ENCODE measurements at places on chromosomes 11 and 22.

DNA sequence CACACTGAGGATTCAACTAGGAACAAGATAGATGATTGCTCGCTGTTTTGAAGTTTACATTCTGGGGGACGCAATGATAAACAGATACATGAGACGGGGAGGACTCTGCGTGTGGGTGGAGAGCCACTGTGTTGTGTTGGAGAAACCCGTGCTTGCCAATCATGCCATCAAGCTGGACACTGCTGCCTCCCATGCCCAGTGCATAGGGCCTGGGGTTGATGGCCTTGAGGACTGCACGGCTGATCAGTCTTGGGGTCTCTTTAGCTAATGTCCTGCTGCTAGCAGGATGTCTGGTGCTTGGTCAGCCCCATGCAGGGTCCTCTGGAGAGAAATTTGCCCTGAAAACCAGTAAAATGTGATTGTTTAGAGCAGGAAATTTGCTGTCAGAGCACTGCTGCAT is 221.2 kb upstream of the B3GAT1 start:
- ATAC-seq = no peak

DNA sequence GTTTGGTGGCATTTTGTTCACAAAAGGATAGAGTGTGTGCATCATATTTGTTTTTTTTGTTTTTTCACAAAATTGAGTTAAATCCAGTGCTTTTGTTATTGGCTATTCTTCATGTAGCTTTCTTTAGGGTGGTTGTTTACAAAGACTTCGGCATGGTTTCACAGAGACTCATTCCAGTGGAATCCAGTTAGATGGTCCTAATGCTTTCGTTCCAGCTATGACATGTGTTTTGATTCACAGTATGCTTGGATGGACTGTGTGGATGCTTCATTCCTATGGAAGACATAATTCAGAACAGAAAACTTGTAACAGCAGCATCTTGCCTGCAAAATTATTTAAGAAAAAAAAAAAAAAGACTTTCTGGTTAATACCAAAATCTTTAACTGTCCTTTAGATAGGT is 97.9 kb downstream of the PDHX start:
- no peak for ATAC-seq

GRCh38 chr11:130216221-130216550 is 56.6 kb downstream of the ST14 start:
- ATAC-seq = no peak

DNA sequence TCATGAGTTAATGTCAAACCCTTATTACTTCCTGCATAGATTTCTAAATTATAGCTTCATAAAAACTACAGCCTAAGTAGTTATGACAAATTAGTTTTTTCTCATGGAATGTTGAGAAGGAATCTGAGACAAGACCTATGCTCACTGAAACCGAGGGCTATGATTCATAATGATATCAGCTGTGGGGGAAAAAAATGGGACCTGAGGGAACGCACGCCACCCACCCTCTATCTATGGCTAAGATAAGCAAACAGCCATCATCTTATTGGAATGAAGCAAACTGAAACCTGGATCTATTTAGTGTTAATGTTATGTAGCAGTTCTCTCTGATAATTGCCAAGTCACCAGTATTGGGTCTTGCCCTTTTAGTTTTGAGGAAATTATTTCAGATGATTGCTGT is 906.9 kb upstream of the RAG2 start:
- no peak for ATAC-seq

GRCh38 chr11:6746086-6746618 is 25.6 kb downstream of the OR2AG2 start:
- ATAC-seq = peak; percentile 87

DNA sequence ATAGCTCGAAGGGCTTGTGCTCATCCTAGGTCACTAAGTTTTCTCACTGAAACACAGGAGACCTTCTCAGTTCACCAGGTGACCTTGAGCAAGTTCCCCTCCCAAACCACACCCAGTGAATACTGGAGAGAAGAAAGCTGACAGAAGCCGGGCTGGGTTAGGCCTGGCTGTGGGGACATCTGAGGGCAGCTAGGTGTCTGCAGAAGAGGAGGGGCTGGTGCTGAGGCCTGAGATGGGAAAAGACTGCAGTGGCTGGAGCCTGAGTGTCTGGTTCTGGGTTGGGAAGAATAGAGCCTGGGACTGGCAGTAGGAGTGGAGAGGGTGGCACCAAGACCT is 602 bp upstream of the INPP5J start:
- ATAC-seq = no peak

DNA sequence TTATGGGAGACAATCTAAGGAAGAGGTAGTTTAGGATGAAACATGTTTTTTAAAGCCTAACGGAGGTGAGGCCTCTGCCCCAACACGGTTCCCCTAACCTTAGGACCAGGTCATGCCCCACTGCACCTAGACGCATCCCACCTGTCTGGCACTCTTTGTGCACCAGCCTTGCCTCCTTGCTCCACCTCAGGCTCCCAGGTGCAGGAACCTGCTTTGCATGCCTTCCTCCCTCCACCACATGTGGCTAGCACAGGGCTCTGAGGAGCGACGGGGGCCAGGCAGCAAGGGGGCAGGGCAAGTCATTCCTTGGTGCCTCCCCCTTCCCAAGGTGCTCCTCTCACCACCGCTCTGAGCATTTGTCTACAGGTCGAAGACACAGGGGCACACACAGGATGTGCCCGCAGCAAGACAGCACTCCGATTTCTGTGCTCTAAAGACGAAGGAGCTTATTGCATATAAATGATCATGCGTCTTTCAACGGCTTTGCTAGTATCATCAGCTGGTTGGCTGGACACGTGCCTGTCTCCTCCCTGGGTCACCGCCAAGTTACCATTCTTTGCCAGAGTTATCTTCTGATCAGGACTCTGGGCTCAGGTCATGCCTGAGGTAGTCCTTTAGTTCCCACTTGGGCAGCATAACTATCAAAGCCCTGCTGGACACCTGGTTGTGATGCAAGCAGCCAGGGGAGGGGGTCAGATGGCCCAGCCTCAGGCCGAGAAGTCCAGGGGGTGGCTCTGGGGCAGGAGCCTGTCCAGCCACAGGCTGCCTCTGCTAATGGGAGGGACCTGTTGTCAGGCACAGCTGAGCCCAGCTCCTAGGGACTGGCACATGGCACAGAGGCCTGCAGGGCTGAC is 172.0 kb upstream of the NTM start:
- no peak for ATAC-seq

DNA sequence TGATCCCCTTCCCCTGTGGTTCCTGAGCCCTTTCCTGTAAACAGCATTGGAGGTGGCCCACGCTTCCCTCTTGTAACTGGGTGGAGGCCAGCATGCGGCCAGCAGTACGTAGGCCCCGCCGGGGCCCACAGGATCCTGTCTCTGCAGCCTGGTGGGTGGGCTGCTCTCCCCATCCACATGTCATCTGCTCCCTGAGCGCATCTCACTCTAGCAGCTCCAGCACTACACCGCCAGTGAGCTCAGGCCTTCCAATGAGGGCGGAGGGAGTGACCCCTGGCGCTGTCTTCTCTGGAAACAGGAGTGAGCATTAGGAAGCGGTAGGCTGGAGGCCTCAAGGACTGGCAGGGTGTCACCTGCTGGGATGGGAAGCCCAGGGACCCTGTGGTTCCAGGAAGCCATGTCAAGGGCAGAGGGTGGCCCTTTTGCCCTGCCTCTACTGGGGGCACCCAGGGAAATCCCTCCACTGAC is 363.9 kb downstream of the TBC1D22A start:
- no peak for ATAC-seq

GRCh38 chr11:93490996-93491618 is 52.1 kb downstream of the SMCO4 start:
- ATAC-seq = no peak

- no peak for ATAC-seq
Measured at GRCh38 chr22:24500277-24500820, 5.2 kb downstream of the UPB1 start.

- peak; percentile 79 for ATAC-seq
Measured at GRCh38 chr11:124069429-124070401, 28.6 kb upstream of the OR10G7 start.

GRCh38 chr22:23530766-23531282 is 49.3 kb downstream of the IGLL1 start:
- ATAC-seq = no peak

DNA sequence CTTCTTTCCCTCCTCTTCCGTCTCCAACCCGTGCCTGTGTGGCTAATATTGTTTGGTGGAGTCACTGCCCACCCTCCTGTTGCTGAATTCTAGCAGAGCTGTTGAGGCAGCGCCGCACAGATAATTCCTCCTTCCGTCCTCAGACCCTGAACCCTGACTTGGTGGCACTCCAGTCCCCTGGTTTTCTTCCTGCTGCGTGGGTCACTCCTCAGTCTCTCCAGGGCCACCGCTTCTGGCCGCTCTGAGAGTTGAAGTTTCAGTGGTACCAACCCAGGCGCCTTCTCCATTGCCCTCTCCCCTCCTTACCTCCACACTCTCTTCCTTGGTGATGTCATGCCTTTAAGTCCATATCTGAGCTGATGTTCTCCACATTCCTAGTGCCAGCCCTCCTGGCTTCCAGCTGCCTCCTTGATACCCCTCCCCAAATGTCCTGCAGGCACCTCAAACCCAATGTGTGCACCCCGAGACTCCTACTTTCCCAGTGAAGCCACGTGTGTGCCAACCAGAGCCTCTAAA is 54.5 kb upstream of the RASD2 start:
- ATAC-seq = no peak

- ATAC-seq = peak; percentile 35
Measured at GRCh38 chr11:705646-706438, at the start of gene EPS8L2. TSS of gene EPS8L2 (plus strand) at chr11:706231. CDS start at chr11:709408, 3,177 bp downstream.

GRCh38 chr22:30295576-30295975 is 6.3 kb upstream of the CASTOR1 start:
- no peak for ATAC-seq

GRCh38 chr11:2781408-2782274 is 81.8 kb upstream of the KCNQ1OT1 start:
- no peak for ATAC-seq

GRCh38 chr22:19395276-19395675 is 36.3 kb downstream of the HIRA start:
- ATAC-seq = no peak

DNA sequence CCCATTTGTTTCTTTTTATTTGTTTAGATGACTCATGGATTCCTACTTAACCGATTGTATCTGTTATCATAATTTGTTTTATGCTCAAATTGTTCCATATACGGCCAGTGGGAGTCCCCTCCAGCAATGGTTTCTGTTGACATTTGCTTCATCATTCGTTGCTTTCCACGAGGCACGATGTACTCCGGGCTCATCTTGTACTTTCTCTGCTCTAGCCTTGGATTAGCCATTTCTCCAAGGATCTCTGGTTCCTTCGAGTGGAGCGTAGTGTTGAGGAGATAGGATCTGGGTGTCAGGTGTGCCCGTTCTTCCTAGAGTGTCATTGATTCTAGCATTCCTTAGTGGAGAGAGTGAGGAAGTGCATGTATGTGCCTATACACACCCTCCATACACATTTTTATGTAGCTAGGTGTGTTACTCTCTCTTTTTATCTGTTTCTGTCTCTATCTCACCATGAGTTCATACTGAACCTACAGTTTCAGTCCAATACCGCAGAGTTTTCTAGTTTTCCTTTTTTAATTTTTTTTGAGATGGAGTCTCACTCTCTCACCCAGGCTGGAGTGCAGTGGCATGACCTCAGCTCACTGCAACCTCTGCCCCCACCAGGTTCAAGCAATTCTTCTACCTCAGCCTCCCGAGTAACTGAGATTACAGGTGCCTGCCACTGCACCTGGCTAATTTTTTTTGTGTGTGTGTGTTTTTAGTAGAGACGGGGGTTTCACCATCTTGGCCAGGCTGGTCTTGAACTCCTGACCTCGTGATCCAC is 31.4 kb downstream of the TECTA start:
- no peak for ATAC-seq

DNA sequence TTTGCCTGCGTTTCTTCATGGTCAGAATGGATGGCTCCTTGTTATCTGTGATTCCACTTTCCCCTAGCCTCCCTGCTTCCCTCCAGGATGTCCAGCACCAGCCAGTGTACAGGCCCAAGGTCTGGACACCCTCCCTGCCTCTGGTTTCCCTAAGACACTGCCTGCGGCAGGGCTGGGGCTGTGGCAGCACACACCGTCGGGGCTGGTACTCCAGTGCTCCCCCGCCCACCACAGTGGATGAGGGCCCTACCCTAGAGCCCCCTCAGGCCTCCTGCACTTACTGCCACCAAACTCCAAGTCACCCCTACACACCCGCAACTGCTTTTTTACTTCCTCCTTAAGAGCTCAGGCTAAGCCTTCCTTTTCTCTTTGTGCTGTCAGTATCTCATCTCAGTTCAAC is 28.9 kb downstream of the ZNF214 start:
- ATAC-seq = peak; percentile 52

GRCh38 chr11:64120951-64121569 is 44.9 kb downstream of the MACROD1 start:
- no peak for ATAC-seq

GRCh38 chr22:44032126-44032730 is 8.1 kb downstream of the PARVB start:
- no peak for ATAC-seq

GRCh38 chr11:15236559-15236958 is 121.8 kb downstream of the INSC start:
- ATAC-seq = no peak

DNA sequence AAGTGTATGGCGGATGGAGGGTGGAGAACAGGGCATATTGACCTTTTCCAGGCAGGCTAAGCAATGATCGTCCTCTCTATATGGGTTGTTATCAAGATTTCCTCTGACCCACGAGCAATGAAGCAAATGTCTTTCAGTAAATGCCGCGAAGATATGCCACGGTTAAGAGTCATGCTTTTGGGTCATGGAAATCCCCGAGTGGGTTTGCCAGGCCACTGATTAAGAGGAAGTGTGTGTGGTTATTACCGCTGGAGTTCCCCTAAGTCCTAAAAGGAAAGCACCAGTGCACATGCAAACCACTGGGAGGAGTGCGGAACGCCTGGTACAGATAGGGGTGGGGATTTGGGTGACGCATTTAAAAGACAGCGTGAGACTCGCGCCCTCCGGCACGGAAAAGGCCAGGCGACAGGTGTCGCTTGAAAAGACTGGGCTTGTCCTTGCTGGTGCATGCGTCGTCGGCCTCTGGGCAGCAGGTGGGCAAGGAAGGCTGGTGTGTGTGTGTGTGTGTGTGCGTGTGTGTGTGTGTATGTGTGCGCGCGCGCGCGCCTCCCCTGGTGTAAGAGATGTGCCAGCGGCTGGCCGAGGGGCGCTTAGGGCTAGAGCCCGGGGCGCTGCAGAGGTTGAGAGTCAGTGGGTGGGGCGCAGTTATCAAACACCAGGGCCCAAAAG is at the start of gene BIRC3:
TSS of gene BIRC3 (plus strand) at position 386 of the 669 bp plus-strand sequence. CDS start 7,026 bp downstream, outside the sequence.
- ATAC-seq = peak; percentile 96

GRCh38 chr22:31081963-31082605 is 966 bp downstream of the SMTN start:
- no peak for ATAC-seq

DNA sequence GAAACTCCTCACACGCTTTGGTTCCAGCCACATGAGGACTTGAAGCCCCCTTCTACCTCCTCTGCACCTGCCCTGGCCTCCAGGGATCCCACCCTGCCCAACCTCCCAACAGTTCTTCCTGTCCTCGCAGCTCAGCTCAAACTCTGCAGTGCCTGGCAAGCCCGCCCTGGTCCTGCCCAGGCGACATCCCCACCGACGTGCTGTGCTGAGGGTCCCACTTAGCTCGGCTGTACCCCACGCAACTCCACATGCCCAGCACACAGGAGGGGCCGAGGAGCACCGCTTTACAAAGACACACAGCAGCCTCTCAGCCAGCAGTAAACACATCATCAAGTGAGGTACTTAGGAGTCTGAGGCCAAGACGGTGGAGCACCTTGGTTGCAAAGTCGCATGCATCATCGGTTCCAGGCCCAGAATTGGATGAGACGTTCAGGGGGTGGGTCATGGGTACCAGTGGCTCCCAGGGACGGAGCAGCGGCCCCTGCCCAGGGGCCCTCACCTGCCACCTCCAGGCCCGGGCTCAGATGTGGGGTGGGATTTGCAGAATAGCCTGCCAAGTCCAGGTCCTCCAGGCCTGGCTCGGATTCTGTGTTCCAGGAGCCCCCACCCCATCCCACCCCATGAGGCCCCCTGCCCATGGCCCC is 72.6 kb downstream of the CELSR1 start:
- no peak for ATAC-seq

Data from stimulated activated memory B cell treated with anti-CD40 and anti-IgM and Interleukin-4, amounts not matched to agents 10 μg/mL and 1 μg/mL and 100 μg/mL, for 72 hours (primary cell).